ENCODE measurements at places on chromosomes 3 and 15.

DNA sequence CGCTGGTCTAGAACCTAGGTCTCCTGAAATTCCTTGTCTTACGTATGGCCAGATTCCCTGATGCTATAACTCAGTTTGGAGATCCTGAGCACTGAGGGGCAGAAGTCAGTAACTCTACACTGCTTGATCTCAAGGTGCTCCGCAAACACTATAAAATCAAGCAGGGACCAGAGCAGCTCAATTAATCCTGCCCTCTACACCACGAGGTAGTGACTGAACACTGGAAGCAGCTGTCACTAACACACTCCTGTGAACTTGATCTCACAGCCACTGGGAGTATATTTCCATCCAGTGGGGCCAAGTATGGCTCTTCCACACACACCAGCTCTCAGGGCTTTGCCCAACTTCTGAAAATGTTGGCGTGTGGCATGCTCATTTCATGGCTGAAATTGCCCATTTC lies 51.0 kb downstream of the EDEM1 start:
- DNase-seq, result no peak

GRCh38 chr3:12979947-12980487 lies 93.2 kb downstream of the IQSEC1 start:
- no peak for DNase-seq

DNA sequence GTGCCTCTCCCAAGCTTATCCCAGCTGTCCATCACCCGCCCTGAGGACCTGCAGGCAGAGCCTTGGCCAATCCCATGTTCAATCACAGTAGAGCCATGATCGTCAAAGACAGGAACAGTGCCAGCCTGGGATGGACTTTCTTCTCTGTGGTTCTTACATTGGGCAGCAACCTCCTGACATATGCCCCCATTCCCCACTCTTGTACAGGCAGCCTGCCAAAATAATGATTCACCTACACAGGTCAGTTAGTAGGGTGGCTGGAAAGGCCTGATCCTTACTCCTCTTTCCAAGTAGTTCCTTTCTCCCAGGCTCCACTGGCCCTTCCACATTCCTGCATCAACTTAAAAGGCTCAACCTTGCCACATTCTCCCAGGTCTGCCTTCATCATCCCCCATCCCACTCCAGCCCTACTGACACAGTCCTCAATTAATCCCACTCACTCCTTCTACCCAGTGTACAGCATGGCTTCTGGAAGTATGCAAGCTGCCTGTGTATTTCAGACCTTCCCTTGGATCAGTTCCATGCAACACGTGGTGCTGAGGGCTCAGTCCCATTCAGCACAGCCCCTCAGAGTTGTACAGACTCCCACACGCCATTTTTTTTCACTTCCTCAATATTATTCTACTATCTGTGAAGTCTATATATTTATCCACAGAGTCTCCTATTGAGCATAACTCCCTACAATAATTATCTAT lies 189.8 kb downstream of the NTRK3 start:
- DNase-seq, result no peak

DNA sequence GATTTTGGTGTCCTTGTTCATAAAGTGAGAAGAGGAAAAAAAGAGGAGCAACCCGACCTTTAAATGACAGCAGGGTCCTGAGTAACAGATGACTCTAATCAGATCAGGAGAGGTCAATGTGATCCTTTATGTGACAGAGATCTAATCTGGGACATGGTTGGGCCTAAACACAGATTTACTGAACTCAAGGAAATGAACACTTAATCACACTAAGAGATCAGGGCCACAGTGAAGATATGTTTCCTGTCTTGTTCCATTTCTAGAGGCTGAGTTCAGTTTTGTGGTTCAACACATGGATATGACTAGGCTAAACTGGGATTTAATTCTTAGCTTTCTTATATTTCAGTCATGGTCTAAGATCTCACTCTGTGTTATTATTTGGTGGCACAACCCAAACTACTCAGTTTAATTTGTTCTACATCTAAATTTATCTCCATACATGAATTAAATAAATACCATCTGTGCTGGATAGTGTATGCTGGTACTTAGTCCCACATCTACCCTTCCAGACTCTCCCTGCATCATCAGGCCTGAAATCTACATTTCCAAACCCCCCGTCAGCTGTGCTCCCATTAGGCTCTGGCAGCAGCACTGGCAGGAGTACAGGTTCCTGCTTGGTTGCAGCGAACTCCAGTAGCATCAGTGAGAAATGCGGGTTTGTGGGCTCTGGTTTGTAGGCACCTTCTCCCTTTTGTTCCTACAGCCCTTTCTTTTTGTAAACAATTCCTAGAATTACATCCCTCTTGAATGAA lies 22.6 kb downstream of the SFMBT1 start:
- no peak for DNase-seq

- no peak for DNase-seq
Observed at GRCh38 chr3:139020868-139021234, at the start of gene PRR23B. TSS of gene PRR23B (minus strand) at chr3:139020926. CDS start at chr3:139020661, 265 bp downstream.

GRCh38 chr15:52133510-52134220 lies 21.1 kb upstream of the BCL2L10 start:
- no peak for DNase-seq

GRCh38 chr3:63976872-63977200 lies 46.5 kb downstream of the PSMD6 start:
- no peak for DNase-seq

GRCh38 chr3:69761896-69762767 lies 22.9 kb downstream of the MITF start:
- no peak for DNase-seq

GRCh38 chr15:44711743-44712345 lies 527 bp downstream of the B2M start:
- no peak for DNase-seq

- no peak for DNase-seq
Observed at GRCh38 chr3:23863060-23863459, 53.7 kb downstream of the NKIRAS1 start.

GRCh38 chr3:107368654-107369398 lies 8.4 kb upstream of the CCDC54 start:
- no peak for DNase-seq

- no peak for DNase-seq
Observed at GRCh38 chr3:139695426-139696313, 17.9 kb upstream of the NMNAT3 start.

DNA sequence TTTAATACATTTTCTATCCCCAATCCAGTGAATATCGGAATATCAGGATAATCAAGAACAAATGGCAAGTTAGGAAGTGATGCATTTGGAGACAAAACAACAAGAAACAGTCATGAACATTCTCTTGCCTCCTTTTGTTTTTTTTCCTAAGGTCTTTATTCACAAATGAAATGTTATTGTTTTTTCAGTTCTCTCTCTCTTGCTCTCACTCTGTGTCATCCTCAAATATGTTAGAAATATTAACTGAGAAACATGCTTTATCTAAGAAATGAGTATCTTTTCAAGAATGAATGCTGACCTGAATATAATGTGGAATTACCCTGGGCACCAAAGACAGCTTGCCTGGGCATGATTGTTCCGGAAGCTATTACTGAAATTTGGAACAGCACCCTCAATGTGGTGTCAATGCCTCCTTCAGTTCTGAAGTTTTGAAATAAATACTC lies 51.3 kb downstream of the RBMS3 start:
- DNase-seq, result no peak

- no peak for DNase-seq
Observed at GRCh38 chr3:139107424-139108252, 62.9 kb upstream of the PRR23C start.

DNA sequence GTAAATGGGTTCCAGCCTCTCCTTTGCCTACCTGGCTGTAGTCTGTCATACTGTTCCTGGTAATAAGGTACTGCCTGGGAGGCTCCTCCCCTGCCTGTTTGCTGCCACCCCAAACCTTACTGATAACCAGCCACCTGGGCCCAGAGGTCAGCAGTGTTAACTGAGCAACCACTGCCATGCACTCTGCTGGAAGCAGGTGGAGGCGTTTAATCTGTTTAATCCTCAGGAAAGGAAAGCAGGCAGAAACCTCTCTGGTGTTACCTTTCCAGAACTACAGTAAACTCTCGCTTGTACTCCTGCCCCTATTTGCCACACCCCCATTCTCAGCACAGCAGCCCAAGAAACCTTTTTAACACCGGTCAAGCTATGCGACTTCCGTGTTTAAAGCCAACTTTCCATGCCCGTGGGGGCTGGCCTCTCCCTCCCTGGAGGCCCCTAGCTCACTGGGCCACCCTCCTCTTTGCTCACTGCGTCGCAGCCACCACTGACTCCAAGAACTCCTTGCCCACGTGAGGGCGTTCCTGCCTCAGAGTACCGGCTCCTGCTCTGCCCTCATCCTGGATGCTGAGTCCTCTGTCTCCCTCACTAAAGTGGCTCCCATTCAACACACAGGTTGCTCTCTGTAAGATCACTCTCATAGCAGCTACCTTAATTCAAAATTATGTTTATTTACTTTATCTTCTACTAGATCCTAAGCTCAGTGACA lies 8.3 kb downstream of the BDH1 start:
- peak; percentile 6 for DNase-seq

DNA sequence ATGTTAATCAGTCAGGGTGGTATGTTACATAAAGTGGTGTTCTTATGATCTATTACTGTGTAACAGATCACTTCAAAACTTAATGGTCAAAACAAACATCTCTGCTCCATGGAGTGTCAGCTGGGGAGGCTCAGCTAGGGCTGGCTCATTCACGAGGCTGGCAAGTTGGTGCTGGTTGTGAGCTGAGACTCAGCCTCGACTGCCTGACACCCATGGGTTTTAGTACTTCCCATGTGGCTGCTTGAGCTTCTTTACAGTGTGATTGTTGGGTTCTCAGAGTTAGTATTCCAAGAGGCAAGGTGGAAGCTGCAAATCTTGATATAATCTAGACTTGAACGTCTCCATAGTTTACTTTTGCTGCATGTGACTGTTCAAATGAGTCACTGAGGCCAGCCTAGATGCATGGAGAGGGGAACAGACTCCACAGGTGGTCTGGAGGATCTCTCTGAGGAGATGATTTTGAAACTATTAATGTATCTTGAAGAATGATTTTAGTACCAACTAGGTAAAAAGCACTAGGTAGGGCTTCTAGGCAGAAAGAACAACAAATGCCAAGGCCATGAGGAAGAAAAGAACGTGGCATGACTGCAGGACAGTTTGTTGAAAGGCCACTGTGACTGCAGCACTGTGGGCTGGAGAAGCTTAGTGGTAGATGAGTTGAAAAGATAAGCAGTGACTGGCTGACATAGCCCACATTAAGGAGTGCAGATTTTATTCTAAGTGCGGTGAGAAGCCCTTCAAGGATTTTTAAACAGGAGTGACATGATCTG lies 281.1 kb upstream of the PROK2 start:
- no peak for DNase-seq

GRCh38 chr3:6099458-6100075 lies 761.3 kb upstream of the GRM7 start:
- DNase-seq, result no peak

- no peak for DNase-seq
Observed at GRCh38 chr3:179794355-179794754, 141.5 kb downstream of the USP13 start.

DNA sequence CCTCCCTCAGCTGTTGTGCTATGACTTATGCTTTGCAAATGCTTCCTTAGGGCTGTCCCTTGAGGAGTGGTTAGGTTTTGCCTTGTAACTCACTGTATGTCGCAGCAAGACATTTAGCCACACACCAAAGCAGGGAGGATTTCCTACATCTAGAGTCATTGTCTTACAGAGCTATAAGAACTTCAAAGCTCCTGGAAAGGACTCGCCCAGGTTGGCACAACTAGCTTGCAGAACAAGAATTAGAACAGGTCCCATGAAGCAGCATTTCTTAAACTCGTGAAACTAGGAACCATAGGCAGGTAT lies 19.4 kb upstream of the ACAP2 start:
- no peak for DNase-seq

DNA sequence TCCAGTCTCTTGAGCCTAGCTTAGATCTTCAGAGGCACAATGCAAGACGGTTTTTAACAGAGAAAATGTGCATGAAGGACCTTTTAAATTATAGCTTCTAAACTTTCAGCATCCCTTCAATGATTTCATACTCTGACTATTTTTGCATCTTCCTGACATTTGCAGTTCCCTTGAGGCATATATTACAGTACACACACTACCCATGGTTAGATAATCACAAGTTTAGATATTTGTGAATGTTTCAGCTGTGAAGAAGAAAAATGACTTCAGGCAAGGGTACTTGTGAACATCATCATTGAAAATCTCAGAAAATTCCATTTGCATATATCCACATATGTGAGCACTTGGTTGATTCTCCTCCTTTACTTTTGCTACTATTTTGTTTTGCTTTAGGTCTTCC lies 341.5 kb downstream of the ROBO2 start:
- no peak for DNase-seq

DNA sequence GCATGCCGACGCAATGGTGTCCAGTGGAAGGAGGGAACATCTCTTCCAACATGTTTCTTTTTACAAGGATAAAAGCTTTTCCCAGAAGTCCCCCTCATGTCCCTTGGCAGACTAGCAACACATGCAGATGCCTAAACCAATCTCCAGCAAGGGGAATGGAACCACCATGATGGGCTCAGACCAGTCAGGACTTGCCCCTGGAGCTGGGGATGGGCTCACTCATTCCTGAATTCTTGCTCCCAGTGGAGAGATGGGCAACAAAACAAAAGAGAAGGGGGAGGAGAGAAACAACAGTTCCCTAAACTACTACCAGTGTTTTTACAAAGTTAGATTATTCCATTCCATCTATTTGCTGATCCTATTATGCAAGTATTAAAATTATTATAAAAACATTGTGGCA lies 76.8 kb upstream of the OXTR start:
- DNase-seq, result no peak

- no peak for DNase-seq
Observed at GRCh38 chr15:69060744-69061143, 46.2 kb downstream of the NOX5 start.

DNA sequence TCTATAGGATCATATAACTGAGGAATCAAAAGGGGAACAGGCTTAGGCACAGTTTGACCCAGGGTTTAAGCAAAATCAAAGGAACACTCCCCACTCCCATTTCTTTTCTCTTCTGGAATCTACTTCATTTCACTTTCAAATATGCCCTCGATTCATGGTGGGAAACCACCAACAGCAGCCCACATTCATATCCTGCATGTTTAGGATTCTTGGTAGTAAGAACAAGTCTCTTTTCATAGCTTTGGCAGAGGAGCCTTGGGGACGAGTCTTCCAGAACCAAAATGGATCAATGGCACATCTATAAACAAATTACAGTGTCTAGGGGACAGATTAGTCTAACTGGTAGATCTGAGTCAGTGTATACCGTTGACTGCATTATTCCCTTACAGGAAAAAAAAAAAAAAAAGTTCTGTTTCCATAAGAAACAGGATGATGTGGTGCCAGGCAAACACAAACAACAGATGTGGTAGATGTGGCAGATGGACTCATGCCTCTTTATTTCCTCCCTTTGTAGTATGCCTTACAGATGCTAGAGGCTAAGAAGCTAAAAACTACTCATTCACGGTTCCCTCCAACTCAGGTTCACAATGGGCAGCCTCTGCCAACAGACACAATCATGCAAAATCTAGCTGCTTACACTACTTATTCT lies 578.3 kb upstream of the ADAMTS9 start:
- DNase-seq, result no peak

Data from cerebellar nuclear complex (tissue), 1 donor.